ENCODE measurements at places on chromosomes 6 and 20. TPM values are rescaled to one million over a fixed set of nuclear protein-coding genes. Genes with fewer than 3 reads are reported as not detected.

The MAS1L gene
- not detected for total RNA-seq

The CGAS gene
- 3.7 TPM for total RNA-seq

The EPPIN gene
- total RNA-seq, result not detected

The SLC13A3 gene
- total RNA-seq, result 1.3 TPM

The GJA1 gene
- total RNA-seq, result 926 TPM

The ZNF165 gene
- total RNA-seq, result 0.30 TPM

The DEFB127 gene
- total RNA-seq, result not detected

The SLC17A1 gene
- total RNA-seq, result not detected

The OPRM1 gene
- not detected for total RNA-seq

The CTAGE9 gene
- total RNA-seq, result not detected

The ASIP gene
- total RNA-seq, result not detected

The LAMA2 gene
- 86.1 TPM for total RNA-seq

The MED23 gene
- total RNA-seq, result 15.6 TPM

The SLC22A1 gene
- 0.53 TPM for total RNA-seq

The AVP gene
- total RNA-seq, result not detected

The PTPRK gene
- 38.9 TPM for total RNA-seq

The PCK1 gene
- total RNA-seq, result not detected

The PDE7B gene
- total RNA-seq, result 5.5 TPM

The MEP1A gene
- not detected for total RNA-seq

The EEF1A2 gene
- 0.47 TPM for total RNA-seq

The UBD gene
- not detected for total RNA-seq

The MMP24OS gene
- 10.9 TPM for total RNA-seq

The SMPDL3A gene
- total RNA-seq, result 21.6 TPM

The PAX1 gene
- total RNA-seq, result not detected

The BTNL2 gene
- total RNA-seq, result 0.12 TPM

The CST2 gene
- not detected for total RNA-seq

Measured in smooth muscle cell of the coronary artery (primary cell).